CD4-positive, CD25-positive, alpha-beta regulatory T cell (primary cell): ENCODE measurements at places on chromosomes 2 and 18.

DNA sequence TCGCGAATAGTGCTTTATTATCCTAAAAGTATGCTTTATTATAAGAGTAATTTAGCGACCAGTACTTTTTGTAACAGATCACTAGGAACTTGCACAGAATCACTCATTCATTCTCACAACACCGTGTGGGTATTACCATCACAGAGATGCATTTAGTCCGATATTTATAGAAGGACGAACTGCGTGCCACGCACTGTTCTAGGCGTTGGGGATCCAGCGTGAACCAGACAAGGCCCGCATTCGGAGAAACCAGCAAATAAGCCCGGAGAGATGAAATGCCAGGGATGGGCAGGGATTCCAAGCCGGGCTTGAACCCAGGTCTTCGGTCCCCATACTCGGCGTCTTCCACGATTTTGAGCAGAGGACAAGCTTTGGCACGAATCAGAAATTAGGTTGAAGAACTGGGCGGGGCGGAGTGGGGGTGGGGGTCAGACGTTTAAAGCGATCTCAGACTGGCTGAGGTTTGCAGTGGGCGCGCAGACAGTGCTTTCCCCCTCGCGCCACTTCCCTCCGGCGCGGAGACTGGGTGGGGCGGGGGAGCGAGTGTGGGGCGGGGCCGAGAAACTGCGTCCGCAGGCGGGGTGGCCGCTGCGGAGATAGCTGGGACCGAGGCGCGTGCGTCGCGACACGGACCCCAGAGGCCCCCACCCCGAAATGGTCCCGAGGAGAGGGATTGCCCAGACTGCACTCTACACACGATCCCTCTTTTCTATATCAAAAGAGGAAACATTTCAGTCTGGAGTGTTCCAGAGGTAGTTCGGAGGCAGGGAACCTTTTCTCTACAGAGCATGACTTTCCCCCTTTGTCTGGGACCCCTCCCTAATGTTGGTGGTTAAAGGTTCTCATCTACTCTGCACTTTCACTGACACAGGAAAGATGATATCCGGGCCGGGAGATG, 1.1 kb upstream of the CXCR4 start:
- peak; percentile 78 for DNase-seq

- no peak for DNase-seq
These were observed 57.4 kb upstream of the AMMECR1L start for GRCh38 chr2:127943186-127943585.

DNA sequence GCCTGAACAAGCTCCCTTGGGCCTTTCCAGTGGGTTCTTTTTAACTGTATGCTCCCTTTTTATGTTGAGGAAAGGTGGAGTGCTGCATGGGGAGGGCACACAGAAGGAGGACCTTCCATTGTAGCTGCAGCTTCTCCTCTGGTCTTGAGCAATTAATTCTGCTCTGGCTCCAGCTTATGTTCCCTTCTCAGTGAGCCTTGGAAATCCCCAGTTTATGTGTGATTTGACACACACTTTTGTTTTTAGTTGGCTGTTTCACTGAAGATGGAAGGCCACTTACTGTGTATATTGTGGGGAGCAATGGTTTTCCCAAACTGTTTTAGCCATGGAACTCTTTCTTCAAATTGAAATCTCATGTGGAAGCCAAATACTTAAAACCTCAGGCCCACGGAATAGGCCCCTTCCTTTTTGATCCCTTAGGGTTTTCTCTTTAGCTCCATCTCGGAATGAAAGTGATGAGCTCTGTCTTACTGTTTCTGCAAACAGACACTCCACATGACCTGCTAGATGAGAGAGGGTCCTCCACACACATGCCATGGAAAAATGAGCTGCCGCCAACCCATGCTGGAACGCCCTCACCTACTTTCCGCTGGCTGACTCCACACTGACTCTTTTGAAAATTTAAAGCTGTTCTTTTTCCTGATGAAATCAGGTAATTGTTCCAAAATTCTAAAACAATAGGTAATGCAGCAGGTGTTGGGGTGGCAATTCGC, 280.9 kb upstream of the SIX2 start:
- peak; percentile 4 for DNase-seq

DNA sequence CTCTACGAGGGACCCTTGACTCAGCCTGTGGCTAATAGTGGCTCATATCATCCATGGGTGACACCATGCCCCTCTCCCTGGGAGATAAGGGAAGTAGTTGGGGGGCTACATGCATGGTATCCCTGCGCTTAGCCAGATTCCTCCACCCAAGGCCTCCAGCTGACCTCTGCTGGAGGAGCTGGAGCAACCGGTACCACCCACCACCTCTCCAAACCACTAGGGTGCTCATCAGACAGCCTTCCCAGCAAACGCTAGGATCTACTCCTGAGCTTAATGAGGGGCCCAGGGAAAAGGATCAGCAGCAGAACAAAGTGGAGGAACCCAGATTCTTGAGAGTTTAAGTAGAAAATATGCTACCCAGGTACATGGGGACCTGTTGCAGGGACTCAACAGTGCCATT, 75.9 kb upstream of the CAPN13 start:
- no peak for DNase-seq

GRCh38 chr2:38261569-38262068, 115.5 kb downstream of the ATL2 start:
- DNase-seq: no peak

- no peak for DNase-seq
These were observed 105.3 kb downstream of the TSN start for GRCh38 chr2:121860758-121861227.

- no peak for DNase-seq
These were observed 226.1 kb downstream of the DYSF start for GRCh38 chr2:71679491-71679890.

GRCh38 chr2:200367155-200367554, 60.7 kb downstream of the SPATS2L start:
- no peak for DNase-seq

DNA sequence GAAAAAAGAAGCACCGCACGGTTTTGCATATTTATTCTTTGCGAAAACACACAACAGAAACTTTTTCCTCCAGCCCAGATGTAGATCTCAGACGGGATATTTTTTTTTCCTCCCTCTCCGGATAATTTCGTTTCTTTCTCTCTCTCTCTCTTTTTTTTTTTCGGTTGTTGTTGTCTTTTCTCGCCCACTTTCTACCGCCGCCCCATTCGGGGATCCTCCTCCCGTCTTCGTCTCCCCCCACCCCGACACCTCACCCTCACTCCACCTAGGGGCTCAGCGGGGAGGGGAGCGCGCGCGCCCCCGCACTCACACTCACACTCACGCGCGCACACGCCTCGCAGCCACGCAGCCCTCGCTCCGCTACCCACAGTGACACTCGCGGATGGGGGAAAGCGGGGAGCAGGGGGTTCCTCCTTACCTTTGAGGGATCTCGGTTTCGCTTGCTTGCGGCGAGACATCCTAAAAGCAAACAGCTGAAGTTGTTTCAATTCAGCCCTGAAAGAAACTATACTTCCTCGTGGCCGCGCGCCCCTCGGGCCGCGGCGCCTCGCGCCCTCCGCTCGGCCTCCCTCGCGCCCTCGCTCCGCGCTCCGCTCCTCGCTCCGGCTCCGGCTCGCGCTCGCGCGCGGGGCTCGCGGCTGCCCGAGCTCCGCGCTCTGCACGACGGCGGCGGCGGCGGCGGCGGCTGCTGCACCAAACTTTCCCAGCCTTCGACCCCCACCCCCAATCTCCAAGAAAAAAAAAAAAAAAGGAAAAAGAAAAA, 1.3 kb downstream of the ZNF521 start:
- DNase-seq: no peak

GRCh38 chr2:21981127-21981526, 857.4 kb downstream of the TDRD15 start:
- no peak for DNase-seq

DNA sequence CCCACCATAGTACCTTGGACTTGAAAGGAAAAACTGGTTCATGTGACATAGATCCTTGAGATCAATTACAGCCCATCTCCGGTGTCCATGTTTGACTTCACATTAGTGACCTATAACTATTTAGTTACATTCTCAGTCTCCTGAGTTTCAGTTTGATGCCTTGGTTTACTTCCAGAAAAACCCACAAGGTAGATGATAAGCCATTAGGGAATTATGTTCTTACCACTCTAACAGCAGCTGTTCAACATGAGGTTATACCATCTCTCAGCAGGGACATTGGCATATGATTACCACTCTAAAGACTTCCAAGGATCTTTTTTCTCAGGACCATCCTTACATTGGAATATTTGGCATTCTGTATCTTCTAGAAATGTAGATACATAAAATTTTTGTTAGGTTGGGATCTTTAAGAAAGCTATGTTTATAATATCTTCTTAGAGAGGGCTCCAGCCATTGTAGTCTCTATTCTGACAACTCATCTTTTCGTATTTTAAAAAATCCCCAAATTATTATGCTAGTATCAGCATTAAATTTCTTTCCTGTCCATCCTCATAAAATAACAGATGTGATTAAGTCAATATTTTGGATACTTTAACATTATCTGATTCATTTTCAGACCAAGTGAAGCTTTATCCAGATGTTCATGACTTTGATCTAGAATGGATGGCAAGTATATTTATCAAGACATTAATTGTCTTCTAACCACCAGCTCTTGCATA, 258.9 kb downstream of the RDH14 start:
- DNase-seq: no peak

DNA sequence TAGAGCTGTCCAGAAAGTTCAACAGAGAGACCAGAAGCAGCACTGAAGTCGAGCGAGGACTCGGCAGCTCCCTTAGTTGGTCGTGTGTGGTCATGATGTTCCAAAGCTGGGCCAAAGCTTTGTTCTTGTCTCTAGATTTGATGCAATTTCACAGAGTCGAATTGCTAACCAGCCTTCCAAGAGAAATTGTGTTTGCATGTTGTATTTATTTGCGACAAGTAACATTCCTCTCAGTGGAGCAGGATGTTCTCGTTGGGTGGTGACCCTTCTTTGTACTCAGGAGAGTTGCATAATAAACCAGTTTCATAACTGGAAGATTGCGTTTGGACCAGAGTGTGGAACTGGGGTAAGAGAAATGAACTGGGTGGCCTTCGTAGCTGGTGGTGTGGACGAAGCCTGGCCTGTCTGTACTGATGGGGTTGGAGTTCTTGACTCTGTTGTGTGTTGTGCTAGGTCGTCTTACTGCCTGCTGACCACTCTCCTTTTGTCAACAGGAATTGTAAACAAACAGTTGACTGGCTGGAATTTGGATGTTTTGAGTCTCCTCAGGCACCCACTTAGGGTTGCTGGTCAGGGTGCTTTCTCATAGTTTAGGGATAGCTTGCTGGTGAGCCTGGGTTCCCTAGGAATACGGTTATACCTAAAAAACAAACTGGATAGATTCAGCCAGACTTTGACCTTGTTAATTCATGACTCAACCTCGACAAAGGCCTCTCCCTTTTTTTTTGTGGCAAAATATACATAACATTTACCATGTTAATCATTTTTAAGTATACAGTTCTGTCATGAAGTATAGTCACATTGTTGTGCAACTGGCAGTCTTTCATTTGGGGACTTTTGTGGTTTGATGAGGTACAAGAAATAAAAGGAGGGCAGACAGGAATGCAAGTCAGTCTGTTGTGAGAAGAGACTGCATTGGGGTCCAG, 28.9 kb upstream of the TOGARAM2 start:
- no peak for DNase-seq

DNA sequence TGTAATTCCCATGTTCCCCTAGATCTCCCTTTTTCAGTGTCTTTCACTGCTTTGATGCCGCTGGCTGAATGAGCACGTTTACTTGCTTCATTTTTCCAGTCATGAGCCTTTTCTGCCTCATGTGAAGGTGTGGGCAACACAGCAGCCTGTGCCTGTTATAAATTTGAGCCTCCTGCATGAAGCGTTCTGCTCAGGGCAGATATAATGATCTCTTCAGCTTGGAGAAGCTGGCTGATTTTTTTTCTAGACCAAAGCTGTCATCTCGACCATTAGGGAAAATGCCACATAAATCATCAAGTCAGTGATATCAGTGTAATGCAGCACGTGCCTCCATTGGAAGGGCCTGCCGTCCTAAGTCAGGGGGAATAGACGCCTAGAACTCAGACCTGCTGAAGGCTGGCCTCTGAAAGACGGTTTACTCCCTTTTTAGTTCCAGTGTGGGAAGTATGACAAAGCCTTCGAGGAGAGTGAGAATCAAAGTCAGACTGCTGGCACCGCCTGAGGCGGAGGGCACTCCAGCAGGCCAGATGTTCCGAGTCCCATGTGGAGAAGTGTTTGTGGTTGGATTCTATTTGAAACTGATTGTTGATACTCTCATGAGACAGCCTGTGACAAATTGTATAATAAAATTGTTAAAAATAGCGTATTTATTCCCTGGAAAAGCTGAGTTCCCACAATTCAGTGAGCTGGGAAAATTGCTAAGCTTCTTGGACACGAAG, 196.5 kb downstream of the MYO1B start:
- no peak for DNase-seq

DNA sequence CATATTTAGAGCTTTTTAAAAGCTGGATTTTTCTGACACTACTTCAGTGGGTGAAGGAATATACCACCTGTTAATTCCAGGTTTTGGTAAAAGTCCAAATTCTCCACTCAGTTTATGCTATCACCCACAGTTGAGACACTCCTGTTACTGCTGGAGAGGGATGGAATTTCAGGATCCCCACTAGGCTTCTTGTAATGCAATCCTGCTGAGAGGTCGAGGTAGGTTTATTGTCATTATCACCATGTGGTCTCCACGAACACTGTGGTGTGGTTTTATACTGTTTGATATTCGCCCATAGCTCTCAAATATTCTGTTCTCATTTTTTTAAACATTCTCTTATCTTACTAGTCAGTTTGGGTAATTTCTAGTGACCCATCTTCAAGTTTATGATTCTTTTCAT, 167.9 kb downstream of the CCDC102B start:
- no peak for DNase-seq
